ENCODE measurements at places on chromosomes 6 and 20.

DNA sequence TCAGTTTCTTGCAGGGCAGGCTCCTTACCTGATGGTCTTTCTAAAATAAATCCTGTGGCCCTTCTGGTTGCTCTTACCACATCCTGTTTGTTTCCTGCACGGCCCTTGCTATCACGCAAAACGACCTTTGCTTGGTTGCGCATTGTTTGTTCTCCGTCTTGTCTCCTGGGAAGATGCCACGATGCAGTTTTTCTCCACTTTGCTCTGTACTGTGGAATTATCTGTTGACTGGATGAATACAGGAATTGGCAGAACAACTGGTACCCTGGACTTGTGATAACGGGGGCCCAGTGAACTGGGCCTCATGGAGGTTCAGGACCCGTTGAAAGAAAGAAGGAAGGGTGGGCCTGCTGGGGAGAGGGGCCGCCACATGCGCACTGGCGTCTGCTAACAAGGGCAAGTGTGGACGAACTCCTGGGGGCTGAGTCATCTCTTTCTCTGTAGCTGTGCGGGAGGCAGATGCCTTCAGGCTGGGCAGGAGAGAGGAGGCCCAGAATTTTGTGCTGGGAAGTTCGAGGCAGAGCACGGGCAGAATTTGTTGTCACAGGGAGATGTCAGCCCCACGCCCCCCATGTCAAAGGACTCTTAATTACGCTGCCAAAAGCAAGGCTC lies 139.9 kb downstream of the BMP7 start:
- DNase-seq = no peak

- DNase-seq = no peak
Observed at GRCh38 chr6:13709689-13710551, 1.7 kb downstream of the RANBP9 start.

- DNase-seq = no peak
Observed at GRCh38 chr6:51459958-51460357, 627.5 kb downstream of the PKHD1 start.

GRCh38 chr6:108744244-108744972 lies 103.8 kb upstream of the ARMC2 start:
- DNase-seq = no peak

GRCh38 chr20:12808006-12808567 lies 200.7 kb upstream of the SPTLC3 start:
- DNase-seq = no peak

DNA sequence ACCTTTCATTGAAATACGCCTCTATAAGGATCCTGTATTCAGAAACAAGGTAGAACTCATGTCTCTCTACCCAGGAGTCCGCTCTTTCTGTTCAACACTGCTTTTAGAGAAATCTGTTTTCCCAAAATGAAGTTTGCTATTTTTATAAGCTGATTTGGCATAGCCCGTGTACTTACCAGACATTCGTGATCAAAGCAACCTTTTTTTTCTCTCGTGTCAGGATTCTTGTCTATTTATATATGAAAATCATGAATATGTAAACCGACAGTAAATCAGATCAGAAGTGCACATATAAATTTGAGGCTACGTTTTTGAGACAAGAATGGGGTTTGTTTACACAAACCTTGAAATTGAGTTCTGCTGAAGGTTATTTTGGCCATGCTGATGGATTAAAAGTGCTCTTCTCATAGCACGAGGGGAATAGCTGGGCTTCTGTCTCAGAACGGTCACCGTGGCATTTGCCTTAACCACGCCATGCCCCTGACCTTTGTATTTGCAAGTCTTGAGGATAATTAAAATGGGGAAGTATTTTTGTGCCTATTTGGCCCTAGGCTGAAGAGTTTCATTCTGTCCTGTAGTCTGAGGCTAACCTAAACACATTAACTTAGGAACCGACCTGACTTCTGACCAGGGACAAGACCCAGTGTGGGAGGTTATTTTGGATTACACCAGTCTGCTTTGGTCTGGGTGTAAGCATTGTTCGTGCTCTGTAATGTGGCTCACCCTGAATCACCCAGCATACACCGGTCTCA lies 118.6 kb downstream of the MAP3K4 start:
- DNase-seq = no peak

- DNase-seq = no peak
Observed at GRCh38 chr20:58483470-58483869, 31.7 kb downstream of the APCDD1L start.

DNA sequence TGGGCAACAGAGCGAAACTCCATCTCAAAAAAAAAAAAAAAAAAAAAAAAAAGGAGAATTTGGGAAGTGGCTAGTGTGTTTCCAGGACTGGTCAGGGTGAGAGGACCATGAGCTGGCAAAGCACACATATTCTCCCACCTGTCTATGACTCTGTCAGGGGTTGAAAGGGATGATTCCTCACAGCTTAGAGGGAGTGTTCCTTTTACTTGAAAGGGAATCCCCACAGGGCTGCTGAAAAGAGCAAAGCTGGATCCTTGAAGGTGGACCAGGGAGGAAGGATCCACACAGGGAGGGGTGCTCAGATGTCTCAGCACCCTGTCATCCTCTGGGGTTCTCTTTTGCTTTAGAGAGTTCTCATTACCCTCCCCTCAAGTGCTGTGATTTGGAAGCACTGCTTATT lies 13.2 kb downstream of the MRAP2 start:
- no peak for DNase-seq

DNA sequence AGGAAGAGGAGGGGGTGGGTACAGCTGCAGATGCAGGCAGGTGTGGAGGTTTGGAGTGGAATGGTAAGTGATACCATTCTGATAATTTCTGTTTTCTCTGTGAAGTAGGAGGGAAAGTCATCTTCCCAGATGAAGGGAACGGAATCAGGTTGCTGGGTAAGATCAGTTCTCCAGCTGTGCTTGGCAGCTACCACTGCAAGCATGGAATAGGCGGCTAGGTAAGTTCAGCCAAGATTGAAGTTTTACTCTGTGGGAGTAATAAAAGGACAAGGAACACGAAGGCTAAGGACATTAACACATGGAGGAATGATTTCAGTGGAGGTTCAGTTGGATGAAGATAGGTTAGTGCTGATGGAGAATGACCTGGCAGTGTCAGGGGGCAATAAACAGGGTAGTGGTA lies 128.3 kb downstream of the CARMIL1 start:
- no peak for DNase-seq

- no peak for DNase-seq
Observed at GRCh38 chr20:24620937-24621519, 151.6 kb downstream of the SYNDIG1 start.

DNA sequence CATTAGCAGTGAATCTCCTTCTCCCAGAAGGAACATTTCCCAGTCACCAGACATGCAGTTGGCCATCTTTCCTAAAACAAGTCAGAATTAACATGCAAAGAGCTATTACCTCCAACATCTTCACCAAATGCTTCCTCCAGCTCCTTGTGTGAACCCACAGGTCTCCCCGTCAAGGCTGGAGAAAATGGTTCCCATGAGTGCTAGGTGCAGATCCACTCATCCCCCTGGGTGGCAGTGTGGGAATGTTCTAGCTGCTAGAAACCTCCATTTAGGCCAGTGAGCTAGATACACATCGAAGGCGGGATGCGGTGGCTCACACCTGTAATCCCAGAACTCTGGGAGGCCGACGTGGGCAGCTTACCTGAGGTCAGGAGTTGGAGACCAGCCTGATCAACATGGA lies 603.9 kb upstream of the SLC35B3 start:
- no peak for DNase-seq

- DNase-seq = no peak
Observed at GRCh38 chr20:22949331-22950109, 85.6 kb upstream of the SSTR4 start.

- DNase-seq = no peak
Observed at GRCh38 chr6:49980898-49981297, 11.5 kb upstream of the DEFB113 start.

DNA sequence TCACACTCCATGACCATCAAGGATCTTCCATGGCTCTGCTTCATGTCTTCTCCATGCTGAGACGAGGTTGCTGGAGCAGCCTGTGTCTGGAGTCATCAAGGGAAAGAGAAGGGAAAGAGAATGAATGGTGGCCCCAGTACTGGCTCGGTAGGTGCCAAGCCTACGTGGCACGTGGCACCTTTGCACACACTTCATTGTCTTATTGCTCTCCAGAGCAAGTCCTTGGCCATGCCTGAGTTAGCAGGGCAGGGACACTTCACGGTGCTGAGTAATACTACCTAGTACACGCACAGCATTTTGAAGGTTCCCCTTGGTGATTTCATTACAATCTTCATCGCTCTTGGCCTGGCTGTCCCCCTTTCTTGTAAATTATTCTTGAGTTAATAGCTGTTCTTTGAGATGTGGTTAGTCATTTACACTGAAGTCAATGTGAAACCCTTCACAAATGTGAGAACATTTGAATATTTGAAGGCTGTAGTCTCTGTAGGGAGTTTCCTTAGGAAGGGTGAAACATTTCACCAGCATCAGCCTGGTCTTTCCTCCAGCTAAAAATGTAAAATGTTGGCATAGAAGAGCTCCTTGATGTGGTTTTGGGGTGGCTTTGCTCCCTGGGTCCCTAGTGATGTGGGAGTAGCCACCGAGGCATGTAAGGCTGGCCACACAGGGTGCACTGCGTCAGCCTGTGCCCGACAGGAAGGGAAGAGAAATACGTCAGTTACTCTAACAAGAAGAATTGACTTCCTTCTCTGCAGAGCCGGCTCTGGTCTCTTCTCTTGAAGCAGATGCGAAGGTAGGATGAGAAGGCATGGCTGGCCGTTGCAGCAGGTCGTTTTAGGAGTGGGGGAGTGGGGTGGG lies at the start of gene SYTL3:
SYTL3 (plus strand) TSS at position 766 of the 855 bp plus-strand sequence. CDS start 13,215 bp downstream, outside the sequence.
- DNase-seq = no peak

DNA sequence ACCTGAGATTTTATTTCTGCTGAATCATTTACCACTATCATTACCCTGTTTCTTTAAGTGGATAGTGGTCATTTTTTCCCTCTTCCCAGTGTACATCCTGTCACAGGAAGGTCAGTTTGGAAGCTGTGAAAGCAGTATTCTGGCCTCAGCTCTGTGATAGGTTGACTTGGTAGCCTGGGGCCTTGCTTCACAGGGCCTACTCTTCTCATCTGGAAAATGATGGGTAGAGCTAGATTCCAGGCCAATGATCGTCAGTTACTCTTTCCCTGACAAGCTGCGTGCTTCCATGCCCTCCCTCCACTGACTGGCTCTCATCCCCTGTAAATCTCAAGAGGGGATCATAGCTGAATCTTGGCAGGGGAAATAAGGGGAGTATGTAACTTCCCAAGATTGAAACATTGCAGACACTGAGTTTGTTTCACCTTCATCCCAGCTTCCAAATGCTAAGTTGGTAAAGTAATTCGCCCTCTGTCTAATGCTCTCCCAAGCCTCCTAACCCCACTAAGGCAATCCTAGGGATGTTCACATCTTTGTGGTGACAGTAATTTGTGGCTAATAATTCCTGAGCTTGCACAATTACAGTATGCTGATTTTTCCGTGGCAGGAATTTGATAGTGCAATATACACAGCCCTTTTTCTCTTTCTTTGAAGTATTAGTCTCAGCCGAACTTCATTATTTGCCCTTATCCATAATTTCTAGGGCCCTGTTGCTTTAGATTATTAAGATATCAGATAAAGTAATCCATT lies 51.2 kb downstream of the VAPB start:
- no peak for DNase-seq

DNA sequence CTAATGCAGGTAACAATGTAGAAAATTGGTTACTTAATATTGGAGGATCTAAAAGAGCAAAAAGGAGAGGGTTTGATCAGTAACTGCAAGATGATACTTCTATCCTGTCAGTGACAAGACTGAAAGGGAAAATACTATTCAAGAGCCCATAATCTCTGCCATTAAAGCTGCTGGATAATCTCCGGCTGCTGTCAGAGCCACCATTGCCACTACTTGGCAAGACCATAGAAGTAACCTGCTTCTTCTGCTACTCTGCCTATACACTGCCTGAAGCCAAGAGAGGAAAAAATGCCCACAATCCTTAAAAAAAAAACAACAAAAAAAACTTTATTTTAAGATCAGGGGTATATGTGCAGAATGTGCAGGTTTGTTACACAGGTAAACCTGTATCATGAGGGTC lies 386.5 kb upstream of the ID4 start:
- no peak for DNase-seq

- no peak for DNase-seq
Observed at GRCh38 chr6:2939315-2940009, 31.9 kb downstream of the SERPINB6 start.

- no peak for DNase-seq
Observed at GRCh38 chr6:42512579-42512978, 51.2 kb upstream of the UBR2 start.

DNA sequence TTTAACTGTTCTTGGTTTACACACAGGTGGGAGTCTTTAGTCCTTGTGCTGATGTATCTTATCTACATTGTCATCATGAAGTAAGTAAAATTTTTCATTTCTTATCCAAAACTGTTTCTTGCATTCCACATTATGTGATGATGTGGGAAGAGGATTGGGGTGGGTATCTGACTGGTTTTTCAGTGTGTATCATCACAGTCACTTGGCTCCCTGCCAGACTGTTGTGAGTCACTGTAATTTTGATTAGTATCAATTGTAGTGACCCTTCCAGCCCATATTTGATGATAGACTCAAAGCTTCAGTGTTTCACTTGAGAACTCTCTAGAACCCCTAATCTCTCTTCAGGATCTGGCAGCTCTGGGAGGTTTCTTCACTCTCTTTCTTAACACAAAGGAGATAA lies 84.5 kb upstream of the RIN2 start:
- DNase-seq = no peak

GRCh38 chr20:40508821-40509220 lies 180.2 kb downstream of the MAFB start:
- no peak for DNase-seq

DNA sequence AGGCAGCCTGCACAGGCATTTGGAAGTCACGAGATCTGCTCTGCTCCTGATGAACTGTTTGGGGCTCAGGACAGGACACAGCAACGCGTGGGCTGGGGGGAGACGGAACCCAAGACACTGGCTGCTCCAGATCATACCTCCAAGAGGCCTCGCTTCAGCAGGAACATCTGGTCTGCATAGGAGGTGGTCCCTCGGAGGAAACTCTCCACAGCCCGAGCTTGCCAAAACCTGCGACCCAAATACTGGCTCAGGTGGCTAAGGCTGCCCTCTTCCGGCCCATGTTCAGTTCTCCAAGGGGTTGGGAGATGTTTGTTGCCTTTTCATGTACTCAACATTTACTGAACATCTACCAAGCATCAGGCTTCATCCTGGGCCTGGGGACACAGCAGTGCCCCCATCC lies 51.7 kb downstream of the MYH7B start:
- no peak for DNase-seq

- no peak for DNase-seq
Observed at GRCh38 chr6:159758031-159759001, 3.5 kb upstream of the ACAT2 start.

GRCh38 chr6:14664112-14664601 lies 546.6 kb downstream of the CD83 start:
- no peak for DNase-seq

- no peak for DNase-seq
Observed at GRCh38 chr6:145323646-145324045, 411.7 kb downstream of the EPM2A start.

GRCh38 chr20:62323146-62323979 lies 20.6 kb downstream of the ADRM1 start:
- DNase-seq = no peak

- DNase-seq = no peak
Observed at GRCh38 chr20:8782804-8783203, 286.1 kb upstream of the PLCB4 start.

All from cortex of kidney (tissue), 1 donor.